ENCODE measurements at places on chromosomes 7 and 10.

DNA sequence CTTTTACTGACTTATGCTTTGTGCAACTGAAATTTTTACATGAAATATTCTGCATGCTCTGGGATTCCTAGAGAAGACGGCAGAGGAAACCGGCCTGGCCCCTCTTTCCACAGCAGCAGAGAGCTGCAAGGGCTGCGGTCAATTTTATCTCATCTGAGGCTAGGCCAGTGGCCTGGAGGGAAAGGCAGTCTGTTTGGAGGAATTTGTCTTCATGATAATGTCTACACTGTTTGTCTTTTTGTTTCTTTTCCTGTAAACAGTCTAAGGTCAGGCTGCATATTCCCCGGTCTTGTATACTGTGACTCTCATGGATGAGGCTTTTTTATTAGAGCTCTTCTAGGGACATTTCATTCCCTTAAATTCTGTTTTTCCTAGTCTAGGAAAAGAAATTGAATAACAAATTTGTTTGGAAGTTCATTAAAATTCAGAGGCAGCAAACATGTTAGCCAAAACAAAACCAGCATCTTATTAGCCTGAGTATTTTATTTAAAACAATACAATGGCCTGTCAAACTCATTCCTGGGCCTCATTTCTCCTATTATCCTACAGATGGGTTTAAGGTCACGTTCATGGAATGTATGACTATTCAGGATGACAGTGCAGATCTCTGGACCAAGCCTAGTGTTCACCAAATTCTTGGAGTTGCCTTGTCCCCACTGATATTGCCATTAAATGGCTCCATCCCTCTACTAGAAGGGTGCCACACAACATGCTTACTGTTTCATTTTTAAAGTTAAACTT lies 26.4 kb downstream of the LAMB4 start:
- DNase-seq = peak; percentile 39

DNA sequence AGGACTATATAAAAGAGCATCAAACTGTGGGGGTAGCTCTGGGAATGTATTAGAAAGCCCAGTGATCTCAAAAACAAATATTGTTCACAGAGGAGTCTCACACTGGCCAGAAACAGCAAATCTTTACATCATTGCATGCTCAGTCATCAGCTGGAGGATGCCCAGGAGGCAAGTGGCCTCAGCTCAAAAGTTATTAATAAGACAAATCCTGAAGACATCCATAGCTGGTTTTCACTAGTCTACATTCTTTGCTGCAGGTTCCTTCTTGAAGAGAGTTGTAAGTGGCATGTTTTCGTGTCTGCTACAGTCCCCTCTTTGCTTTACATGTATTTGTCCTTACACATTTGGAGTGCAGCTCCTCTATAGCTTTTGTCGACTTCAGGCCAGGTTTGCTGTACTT lies 8.6 kb upstream of the CCDC7 start:
- DNase-seq = no peak

- no peak for DNase-seq
These were observed 533.7 kb upstream of the IGFBP3 start for GRCh38 chr7:46454816-46455215.

DNA sequence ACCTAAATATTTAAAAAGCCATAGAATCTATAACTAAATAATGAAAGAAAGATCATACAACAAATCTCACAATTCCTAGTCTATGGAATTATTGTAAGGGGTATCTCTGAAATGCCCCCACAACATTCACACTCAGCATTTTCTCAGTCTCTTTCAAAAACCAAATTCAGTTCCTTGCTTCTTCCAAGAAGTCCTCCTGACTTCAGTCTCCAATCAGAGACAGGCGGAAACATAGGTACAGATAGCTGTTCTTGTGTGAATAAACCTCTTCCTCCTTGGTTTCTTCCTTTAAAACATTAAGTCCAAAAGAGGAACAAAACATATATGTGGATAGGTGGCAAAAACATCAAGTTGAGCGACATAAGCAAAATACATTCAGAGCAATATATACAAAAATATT lies 13.9 kb upstream of the FBXW4 start:
- no peak for DNase-seq

DNA sequence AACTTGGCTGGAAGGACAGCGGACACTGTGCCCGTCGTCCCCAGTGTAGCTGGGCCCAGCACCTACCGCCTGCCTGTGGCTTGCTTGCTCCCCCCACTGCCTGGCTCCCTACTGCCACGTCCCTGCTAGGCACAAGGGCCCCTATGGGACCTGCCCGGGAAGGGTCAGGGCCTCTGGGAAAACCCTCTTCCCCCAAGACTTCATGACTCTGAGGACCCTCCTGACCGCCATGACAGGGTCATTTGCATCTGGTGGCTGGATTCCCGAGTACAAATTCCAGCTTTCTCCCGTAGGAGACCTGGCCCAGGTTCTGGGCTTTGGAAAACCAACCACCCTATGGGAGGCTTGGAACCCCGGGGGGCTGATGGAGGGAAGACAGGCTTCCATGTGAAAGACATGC lies 1.4 kb upstream of the MMD2 start:
- DNase-seq = no peak

DNA sequence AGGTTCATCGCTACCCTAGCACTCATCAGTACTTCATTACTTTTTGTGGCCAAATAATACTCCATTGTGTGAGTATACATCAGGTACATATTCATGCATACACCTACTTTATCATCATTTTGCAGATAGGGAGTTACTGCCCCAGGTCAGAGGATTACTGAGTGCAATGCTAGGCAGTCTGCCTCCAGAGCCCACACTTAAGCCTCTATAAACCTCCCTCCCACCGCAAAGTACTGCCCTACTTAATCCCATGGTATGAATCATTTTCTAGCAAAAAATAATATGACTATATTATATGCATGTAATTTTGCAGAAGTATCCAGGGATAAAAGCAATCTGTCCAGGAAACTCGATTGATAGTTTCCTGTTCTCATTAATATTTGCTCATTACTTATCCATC lies 194.3 kb downstream of the GRID1 start:
- no peak for DNase-seq

DNA sequence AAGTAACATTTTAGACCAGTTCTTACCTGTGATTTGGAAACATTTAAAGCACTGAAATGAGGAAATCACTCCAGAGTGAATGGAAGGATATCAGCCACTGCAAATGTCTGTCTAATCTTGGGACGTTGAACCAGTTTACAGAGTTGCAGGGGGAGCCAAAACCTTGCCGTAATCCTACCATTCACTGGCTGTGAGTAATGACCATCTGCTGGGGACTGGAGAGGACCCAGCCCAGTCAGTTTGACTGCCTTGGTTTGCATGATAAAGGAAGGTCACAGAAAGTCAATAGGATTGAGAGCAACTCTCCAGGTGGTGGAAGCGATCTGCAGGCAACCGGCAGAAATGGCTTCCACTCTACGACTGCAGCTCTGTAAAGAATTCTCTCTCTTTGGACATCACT lies 167.2 kb downstream of the AKR1D1 start:
- DNase-seq = no peak

DNA sequence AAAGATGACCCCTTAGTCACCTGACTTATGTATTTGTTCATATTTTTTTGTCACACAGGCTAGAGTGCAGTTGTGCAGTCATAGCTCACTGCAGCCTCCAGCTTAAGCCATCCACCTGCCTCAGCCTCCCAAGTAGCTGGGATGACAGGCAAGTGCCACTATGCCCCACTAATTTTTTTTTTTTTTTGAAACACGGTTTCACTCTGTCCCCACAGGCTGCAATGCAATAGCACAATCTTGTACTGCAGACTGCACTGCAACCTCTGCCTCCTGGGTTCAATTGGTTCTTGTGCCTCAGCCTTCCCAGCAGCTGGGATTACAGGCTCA lies 1.8 kb downstream of the MBLAC1 start:
- DNase-seq = no peak

DNA sequence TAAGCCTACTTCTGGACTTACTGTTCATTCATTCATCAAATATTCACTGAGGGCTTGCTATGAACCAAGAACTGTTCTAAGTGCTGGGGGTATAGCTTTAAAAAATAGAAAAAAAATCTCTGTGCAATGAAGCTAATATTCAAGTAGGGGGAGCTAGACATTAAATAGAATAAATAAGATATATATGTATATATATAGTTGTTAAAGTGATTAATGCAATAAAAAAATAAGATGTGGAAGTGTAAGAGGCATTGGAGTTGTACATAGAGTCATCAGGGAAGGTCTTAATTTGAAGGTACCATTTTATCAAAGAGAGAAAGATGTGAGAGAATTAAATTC lies 181.2 kb upstream of the AGR3 start:
- peak; percentile 46 for DNase-seq

DNA sequence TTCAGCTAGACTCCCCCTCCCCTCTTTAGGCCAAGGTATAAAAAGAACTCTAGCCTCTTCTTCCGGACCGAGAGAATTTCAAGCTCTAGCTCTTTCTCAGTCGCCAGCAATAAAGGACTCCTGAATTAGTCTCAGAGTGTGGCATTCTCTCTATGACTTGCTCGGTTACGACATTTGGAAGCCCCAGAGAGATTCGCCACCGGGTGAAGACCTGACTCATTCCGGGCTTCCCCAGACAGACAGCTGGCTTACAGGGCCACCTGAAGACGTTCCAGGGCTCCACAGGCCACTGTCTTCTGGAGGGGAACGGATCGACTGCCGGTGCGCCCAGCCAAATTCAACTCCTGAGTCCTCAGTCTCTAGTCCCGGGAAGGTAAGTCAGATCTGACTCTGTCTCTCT lies at the start of gene AKR1B15:
Gene AKR1B15, plus strand, starts transcription at position 234 of the 400 bp plus-strand sequence. CDS start 15,510 bp downstream, outside the sequence.
- DNase-seq = peak; percentile 26

GRCh38 chr10:125269716-125270115 lies 109.4 kb upstream of the CTBP2 start:
- no peak for DNase-seq

DNA sequence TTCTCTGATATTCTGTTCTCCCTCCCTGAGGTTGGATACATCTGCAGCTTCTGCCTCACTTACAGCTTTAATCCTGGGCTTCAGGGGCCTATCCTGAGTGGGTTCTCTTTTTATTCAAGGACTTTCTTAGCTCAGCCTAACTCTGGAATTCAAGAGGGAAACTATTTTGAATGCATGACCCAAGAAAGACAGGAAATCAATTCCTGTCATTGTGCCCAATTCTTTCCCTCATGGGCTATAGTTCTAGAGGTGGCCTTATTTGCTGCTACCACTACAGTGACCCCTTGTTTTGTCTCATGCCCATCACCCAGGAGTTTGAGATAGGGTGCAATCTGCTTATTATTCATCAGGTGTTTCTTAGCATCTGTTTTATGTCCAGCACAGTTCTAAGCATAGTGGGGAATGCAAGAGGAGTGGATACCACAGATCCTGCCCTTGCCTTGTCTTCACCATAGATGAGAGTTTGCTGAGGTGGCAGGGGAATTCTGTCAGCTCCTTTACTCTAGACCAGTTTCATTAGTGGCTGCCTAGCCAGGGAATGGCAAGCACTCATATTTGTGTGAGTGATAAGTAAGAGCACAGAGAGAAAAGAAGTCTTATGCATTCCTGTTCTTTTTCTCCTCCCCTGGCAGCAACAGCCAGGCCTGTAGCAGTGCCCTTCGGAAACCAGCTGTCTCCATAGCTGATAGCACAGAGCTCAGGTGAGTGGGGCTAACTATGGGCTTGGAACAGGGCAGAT lies 19.4 kb downstream of the STRIP2 start:
- no peak for DNase-seq

GRCh38 chr10:101716891-101717659 lies 22.1 kb upstream of the FBXW4 start:
- DNase-seq = no peak

DNA sequence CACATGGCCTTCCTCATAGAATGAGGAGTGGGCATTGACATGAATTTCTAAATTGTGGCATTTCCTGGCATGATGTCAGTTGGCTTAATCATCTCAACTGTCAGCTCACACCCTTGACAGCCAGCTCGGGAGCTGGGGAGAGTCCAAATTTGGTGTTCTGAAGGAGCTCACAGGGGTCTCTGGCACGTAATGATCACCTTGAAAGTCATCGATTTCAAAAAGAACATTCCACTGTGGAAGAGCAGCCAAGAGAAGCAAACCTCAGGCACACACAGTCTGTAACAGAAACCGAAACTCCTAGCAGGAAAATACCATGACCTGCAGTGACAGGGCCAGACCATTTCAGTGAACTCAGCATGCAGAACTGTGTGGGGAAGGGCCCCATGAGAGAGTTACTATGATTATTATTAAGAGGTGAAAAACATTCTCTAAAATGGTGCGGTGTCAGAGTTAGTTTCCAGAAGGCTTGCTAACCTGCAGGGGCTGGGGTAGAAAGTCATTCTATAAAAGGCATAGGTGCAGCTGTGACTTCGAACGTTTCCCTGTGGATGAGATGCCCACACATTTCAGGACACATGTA lies 26.4 kb upstream of the KLF6 start:
- DNase-seq = peak; percentile 70

DNA sequence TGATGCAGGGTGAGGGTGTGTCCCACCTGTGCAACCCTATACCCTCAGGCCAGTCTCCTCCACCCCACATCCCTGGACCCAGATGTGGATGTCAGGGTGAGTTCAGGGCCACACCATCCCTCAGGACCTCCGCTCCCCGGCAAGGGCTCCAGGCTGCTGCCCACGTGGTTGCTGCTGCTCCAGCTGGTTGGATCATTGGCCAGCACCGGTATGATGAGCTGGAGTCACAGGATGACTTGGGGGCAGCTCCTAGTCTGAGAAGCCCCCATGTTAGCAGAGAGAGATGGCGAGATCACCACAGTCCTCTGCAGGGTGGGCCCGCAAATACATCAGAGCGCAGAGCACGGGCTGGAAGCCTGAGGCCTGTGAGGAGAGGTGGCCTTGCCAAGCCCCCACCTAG lies 103.3 kb upstream of the GDF10 start:
- no peak for DNase-seq

DNA sequence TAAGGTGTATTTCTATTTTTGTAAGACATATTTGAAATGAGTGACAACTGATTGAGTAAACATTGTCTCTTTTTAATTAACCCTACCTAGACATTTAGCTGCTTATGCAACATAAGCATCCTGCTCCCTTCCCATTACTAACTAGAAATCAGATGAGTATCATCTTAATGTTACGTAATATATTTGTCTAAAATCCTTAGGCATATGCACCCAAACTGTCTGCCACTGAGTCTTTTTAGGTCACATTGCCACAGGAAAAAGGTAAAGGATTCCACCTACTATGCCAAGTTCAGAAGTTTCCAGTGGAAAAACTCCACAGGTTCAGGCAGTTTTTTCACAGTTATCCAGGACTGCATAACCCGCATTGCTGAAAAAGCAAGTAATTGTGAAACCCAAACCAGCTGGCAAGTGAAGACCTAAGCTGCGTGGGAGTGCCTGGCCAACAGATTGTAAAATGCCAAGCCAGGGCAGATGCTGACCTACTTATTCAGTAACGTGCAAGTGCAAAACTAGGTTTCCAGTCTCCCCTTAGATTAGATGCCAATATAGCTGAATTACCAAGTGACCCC lies 983.7 kb downstream of the GATA3 start:
- no peak for DNase-seq

- peak; percentile 86 for DNase-seq
These were observed 11.6 kb upstream of the ERCC6 start for GRCh38 chr10:49550563-49550962.
